Testis (tissue), 5 donors: ENCODE measurements at places on chromosomes 6 and 20. TPM values are rescaled to one million over a fixed set of nuclear protein-coding genes. Genes with fewer than 3 reads are reported as not detected.

- H3K4me1 ChIP-seq, result no peaks in the 10 kb centered on the region
- no peaks in the 10 kb centered on the region for H3K36me3 ChIP-seq
- DNase-seq, result no peak
Observed at GRCh38 chr6:33904050-33904746, 100.4 kb upstream of the MLN start.

DNA sequence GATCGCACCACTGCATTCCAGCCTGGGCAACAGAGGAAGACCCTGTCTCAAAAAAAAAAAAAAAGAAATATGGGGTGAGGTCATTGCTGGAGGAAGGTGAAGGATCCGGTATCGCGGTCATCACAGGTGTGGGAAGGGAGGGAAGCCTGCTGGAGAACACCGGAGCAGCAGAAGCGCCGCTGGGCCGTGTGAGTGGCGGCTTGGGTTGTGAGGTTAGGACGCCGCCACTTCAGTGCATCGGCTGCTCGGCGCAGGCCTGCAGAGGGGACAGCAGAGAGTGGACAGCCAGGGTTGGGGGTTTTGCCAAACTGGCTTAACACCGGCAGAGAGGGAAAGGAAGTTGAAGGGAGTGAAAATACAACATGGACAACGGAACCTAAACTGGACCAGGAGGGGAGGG, 5.4 kb downstream of the TLDC2 start:
- H3K27me3 ChIP-seq, result no peaks in the 10 kb centered on the region
- H3K36me3 ChIP-seq, result no peaks in the 10 kb centered on the region
- no peak overlapping the region for H3K27ac ChIP-seq
- H3K4me1 ChIP-seq, result no peaks in the 10 kb centered on the region
- DNase-seq, result no peak

- no peak overlapping the region for H3K27ac ChIP-seq
- H3K36me3 ChIP-seq, result no peaks in the 10 kb centered on the region
- no peak overlapping the region for H3K4me3 ChIP-seq
Observed at GRCh38 chr6:36302227-36302976, 32.5 kb downstream of the PNPLA1 start.

GRCh38 chr20:45927071-45927878, 7.2 kb upstream of the PCIF1 start:
- H3K36me3 ChIP-seq, result no peaks in the 10 kb centered on the region
- no peak for DNase-seq
- H3K4me1 ChIP-seq, result peaks cover 26% of the 10 kb centered on the region
- no peak overlapping the region for H3K27ac ChIP-seq
- no peaks in the 10 kb centered on the region for H3K27me3 ChIP-seq
- no peak overlapping the region for H3K4me3 ChIP-seq

DNA sequence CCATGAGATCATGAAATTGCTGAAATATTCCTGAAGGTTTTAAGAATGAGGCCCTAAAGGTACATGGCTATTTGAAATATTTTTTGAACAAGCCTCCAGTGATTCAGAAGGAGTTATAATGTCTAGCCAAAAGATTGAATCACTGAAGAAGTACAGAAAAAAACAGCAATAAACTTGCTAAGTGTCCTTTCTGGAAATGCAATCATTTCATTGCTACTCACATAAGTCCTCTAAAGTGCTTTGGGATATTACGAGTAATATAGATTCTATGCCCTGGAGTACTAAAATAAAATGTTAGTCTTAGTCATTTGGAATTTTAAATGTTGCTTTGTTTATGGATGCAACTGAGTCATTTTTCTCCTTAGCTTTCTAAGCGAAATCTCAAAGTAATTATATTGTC, 32.7 kb downstream of the CENPW start:
- H3K4me1 ChIP-seq, result no peaks in the 10 kb centered on the region
- no peak overlapping the region for H3K27ac ChIP-seq
- no peaks in the 10 kb centered on the region for H3K27me3 ChIP-seq
- no peak overlapping the region for H3K4me3 ChIP-seq
- H3K36me3 ChIP-seq, result no peaks in the 10 kb centered on the region

- DNase-seq, result no peak
- no peak overlapping the region for H3K4me3 ChIP-seq
- no peaks in the 10 kb centered on the region for H3K27me3 ChIP-seq
- H3K4me1 ChIP-seq, result no peaks in the 10 kb centered on the region
Observed at GRCh38 chr6:90859612-90860011, 272.7 kb upstream of the MAP3K7 start.

DNA sequence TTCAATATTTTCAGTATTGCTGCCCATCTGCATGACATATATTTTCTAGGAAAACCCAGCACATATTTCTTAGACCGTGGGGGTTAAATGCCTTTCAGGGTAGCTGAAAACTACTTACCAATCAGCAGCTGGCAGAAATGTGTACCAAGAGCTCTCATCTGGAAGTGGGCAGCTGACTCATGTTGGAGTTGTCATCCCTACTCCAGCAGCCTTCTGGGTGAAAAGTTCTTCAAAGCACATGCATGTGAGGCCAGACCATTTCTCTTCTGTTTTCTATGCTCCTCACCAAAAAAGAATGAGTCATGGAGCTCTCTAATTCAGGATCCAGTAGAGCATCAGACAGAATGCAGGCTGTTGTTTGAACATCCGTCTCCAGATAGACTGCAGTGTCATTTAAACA, 135.5 kb downstream of the PAX1 start:
- no peaks in the 10 kb centered on the region for H3K27me3 ChIP-seq
- no peak for DNase-seq
- H3K27ac ChIP-seq, result no peak overlapping the region
- H3K4me3 ChIP-seq, result no peak overlapping the region
- no peaks in the 10 kb centered on the region for H3K36me3 ChIP-seq
- H3K4me1 ChIP-seq, result no peaks in the 10 kb centered on the region

GRCh38 chr6:133809406-133809805, 79.5 kb upstream of the TCF21 start:
- no peaks in the 10 kb centered on the region for H3K4me1 ChIP-seq
- H3K36me3 ChIP-seq, result no peaks in the 10 kb centered on the region
- H3K4me3 ChIP-seq, result no peak overlapping the region
- H3K27ac ChIP-seq, result no peak overlapping the region
- no peaks in the 10 kb centered on the region for H3K27me3 ChIP-seq

- no peak overlapping the region for H3K4me3 ChIP-seq
- no peaks in the 10 kb centered on the region for H3K27me3 ChIP-seq
- H3K36me3 ChIP-seq, result no peaks in the 10 kb centered on the region
- DNase-seq, result no peak
- no peak overlapping the region for H3K27ac ChIP-seq
- no peaks in the 10 kb centered on the region for H3K4me1 ChIP-seq
Observed at GRCh38 chr6:79894939-79895338, 52.4 kb downstream of the ELOVL4 start.

DNA sequence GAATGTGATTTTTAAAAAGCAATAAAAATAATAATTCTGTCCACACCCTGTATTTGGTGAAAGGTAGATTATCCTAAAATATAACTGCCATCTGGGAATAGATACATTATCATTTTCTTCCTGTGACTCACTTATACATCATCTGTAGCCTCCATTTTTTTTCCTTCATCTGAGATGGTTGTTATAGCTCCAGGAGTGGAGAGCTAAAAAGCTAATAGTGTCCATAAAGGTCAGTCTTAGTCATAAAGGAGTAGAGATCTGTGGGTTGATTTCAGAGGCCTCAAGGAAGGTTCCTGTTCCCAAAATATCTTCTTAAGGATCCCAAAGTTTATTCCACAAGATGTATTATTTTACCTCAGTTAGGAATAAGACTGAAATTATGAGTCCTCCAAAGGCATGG, 41.1 kb downstream of the FBXO5 start:
- no peaks in the 10 kb centered on the region for H3K27me3 ChIP-seq
- no peak for DNase-seq
- no peaks in the 10 kb centered on the region for H3K36me3 ChIP-seq
- H3K27ac ChIP-seq, result no peak overlapping the region

GRCh38 chr20:4041748-4042411, 26.5 kb upstream of the RNF24 start:
- H3K4me3 ChIP-seq, result no peak overlapping the region
- H3K27ac ChIP-seq, result no peak overlapping the region
- peaks cover 6% of the 10 kb centered on the region for H3K4me1 ChIP-seq
- no peaks in the 10 kb centered on the region for H3K27me3 ChIP-seq

DNA sequence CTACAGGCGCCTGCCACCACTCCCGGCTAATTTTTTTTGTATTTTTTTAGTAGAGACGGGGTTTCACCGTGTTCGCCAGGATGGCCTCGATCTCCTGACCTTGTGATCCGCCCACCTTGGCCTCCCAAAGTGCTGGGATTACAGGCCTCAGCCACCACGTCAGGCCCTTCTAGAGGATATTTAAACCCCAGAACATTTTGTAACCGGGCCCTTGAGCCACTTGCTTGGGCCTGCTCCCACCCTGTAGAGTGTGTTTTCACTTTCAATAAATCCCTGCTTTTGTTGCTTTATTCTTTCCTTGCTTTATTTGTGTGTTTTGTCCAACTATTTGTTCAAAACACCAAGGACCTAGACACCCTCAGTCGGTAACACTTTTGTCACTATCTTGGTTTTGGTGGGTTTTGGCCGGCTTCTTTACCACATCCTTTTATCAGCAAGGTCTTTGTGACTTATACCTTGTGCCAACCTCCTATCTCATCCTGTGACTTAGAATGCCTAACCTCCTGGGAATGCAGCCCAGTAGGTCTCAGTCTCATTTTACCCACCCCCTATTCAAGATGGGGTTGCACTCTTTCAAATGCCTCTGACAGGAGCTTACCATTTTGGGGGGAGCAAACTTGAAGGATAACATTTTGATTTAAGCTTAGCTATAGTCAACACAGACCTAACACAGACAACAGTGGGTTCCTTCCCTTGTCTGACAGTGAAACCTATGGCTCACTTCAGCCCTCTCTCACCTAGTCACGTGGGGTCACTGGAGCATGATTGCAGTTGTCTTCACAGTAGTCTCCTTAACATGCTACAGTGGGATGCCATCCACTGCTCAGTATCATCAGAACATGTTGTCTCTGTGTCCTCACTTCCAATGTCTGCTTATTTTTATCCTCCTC, 27.9 kb upstream of the KIF6 start:
- no peak overlapping the region for H3K27ac ChIP-seq
- no peak for DNase-seq
- no peak overlapping the region for H3K4me3 ChIP-seq
- H3K27me3 ChIP-seq, result no peaks in the 10 kb centered on the region
- no peaks in the 10 kb centered on the region for H3K36me3 ChIP-seq
- H3K4me1 ChIP-seq, result peaks cover 11% of the 10 kb centered on the region

DNA sequence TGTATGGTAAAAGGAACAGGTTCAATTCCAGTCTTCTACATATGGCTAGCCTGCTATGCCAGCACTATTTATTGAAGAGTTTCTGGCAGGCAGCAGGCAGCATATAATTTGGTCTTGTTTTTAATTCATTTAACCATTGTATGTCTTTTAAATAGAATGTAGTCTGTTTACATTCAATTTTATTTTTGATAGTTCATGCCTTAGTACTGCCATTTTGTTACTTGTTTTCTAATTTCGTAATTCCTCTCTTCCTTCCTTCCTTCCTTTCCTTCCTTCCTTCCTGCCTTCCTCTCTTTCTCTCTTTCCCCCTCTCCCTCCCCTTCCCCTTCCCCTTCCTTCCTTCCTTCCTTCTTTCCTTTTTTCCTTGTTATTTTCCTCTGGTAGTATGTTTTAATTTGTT, 17.6 kb upstream of the OR2J2 start:
- no peaks in the 10 kb centered on the region for H3K27me3 ChIP-seq
- no peak overlapping the region for H3K4me3 ChIP-seq
- no peaks in the 10 kb centered on the region for H3K36me3 ChIP-seq
- no peak overlapping the region for H3K27ac ChIP-seq

DNA sequence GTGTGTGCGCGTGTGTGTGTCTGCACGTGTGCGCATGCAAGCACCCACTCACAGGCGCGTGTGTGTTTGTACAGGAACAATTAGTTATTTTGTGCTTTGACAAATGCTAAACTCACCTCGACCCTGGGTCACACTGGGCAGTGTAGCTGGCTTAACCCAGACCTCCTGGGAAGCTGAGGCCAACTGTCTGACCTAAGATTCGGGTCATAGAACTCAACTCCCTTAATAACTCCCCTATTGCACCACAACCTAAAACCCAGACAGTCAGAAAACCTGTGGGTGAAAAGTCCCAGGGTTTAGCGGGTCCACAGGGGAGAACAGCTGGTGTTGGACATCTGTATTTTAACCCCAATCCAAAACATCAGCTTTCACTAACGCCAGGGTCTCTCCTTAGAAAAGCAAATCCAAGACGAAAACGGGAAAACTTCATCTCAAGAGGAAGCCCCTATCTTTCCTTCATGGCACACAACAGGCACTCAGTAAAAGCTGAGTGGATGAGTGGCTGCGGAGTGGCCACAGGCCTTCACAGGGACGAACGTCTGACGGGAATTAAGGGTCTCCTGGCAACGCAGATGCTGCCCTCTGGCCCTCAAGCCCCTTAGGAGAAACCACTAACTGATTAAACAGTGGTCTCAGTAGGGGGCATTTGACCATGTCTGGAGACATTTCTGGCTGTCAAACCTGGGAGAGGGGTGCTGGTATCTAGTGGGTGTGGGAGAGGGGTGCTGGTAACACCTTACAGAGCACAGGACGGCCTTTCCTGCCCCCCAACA, 4.5 kb downstream of the PMEPA1 start:
- DNase-seq, result no peak
- H3K36me3 ChIP-seq, result no peaks in the 10 kb centered on the region
- no peaks in the 10 kb centered on the region for H3K27me3 ChIP-seq
- H3K4me1 ChIP-seq, result no peaks in the 10 kb centered on the region
- no peak overlapping the region for H3K4me3 ChIP-seq

- no peak overlapping the region for H3K4me3 ChIP-seq
- H3K27ac ChIP-seq, result no peak overlapping the region
- H3K27me3 ChIP-seq, result no peaks in the 10 kb centered on the region
- no peak for DNase-seq
- H3K4me1 ChIP-seq, result peaks cover 4% of the 10 kb centered on the region
Observed at GRCh38 chr6:31053873-31054272, 43.6 kb downstream of the MUC22 start.

DNA sequence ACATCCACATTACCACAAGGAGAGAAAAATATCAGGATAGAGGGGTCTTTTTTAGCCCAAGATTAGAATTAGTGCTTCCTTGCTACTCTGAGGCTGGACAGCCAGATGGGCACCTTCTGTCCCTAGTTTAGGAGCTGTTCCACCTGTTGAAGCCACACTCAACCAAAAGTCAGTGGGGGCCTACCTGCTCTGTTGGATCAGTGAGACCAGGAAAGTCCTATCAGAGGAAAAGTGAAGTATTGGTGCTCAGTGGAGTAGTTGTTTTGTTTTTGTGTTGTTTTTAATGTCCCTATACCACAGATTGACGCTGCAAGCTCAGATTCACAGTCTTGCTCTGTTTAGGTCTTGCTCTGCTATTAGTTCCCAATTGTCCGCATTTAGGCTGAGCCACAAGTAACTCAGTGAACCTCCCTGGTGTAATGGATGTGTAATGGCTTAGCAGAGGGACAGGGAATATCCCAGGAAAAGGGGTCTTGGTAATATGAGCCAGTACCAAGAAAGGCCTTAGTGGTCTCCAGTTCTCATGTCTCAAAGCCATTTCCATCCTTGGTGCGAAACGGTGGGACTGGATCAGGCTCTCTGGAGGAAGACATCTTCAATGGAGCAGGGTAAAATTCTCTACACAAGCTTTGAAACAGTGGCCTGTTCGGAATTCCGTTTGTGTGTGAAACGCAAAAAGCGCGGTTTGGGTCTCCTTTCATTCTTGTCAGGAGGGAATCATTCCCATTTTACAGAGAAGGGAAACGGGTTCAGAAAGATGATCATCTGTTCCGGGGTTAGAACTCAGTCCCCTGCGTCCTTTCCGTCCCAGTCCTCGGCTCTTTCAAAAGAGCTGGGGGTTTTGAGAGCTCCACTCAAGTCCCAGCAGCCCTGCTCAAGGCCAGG, 631 bp upstream of the PABPC1L start:
- H3K27ac ChIP-seq, result no peak overlapping the region
- DNase-seq, result no peak
- H3K36me3 ChIP-seq, result no peaks in the 10 kb centered on the region

The FOXA2 gene
- 0.43 TPM for total RNA-seq

The CDSN gene
- total RNA-seq, result 0.06 TPM

The CAGE1 gene
- 5.7 TPM for total RNA-seq

The PTCHD4 gene
- total RNA-seq, result 0.68 TPM

The LSM2 gene
- total RNA-seq, result 49.6 TPM

The GABRR1 gene
- 3.0 TPM for total RNA-seq
